ENCODE measurements at places on chromosomes 13 and 19.

DNA sequence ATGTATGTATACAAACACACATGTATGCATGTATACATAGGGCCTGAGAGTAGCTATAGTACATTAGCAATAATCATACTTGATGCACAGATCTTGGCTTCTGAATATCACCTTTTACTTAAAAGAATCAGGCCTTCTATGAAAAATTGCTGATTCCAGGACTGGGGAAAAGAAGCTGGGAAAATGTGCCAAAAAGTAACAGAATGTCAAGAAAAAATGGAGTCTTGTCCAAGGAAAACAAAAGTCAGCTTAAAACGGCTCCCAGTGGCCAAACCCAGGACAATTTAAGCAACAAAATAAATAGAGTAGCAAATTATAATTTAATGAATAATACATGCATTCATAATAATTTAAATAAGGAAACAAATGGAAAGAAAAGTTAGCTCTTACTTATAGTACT, 2104.9 kb downstream of the PCDH9 start:
- no peak for DNase-seq

DNA sequence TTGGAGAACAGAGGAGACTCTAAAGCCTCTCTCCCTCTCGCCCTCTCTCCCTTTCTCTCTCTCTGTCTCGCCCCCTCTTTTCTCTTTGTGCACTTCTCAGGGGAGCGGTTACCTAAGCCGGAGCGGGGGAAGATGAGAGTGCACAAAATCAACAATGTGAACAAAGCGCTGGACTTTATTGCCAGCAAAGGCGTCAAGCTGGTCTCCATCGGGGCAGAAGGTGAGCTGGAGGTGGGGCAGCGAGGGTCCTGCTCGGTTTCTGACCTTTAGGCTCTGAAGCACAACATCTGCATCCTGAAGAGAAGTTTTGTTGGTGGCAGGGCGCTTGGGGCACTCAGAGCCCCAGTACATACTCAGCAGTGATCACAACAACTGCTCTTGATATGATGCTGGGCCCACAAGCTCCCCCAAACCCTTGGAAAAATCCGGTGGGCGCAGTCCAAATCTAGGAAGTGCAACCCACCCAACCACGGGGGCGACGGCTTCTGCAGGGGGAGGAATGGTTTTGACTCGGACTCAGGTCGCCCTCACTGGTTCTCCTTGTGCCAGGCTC, 43.3 kb downstream of the CAPN12 start:
- no peak for DNase-seq

DNA sequence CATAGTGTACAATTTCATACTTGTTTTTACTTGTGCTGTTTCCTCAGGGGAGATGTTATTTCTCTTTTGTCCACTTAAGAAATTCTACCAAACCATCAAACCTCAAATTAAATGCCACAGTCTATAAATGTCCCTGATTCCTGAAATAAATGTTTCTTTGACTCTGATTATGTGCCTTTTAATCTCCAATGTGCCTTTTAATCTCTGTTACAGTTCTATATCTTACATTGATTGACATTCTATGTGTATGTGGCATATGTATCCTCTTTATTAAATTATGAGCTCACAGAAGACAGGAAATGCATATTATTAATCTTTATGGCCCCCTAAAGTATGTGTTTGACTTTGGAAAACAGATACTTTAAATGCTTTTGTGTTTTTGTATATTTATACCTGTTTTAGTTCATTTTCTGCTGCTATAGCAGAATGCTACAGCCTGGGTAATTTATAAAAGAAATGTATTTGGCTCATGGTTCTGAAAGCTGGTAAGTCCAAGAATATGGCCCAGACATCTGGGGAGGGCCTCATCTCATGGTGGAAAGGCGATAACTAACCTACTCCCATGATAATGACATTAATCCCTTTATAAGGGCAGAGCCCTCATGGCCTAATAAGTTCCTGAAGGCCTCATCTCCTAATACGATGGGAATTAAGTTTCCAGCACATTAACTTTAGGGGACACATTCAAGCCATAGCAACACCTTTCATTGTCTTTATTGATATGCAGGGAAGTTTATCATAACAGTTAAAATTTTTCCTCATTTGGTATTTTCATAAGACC, 403.9 kb downstream of the LIG4 start:
- no peak for DNase-seq

DNA sequence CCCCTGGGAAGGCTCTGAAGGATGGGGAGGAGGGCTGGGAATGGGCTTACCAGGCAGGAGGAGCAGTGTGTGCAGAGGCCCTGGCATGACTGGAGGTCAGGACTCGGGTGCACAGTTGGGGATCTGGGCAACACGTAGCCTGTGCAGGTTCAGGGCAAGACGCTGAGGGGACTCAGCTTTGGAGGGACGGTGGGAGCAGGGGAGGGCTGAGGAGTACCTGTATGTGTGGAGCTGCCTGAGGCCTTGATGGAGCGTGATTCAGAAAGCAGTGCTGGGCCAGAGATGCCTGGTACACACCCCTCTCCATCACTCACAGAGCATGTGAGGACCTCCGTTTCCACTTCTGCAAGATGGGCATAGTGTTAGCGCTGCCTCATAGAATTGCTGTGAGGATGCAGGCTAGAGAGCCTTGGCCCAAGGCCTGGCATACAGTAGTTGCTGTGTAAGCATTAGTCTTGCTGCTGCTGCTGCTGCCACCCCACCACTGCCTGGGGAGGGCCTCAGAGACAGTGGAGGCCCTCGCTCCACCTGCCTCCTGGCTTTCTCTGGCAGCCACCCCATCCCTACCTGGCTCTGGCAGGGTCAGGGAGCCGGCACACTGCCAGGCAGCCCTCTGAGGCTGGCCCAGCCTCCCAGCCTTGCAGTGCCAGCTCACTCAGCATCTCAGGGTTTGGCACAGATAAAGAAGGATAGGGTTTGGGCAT, 2.4 kb downstream of the PAK4 start:
- DNase-seq = no peak

DNA sequence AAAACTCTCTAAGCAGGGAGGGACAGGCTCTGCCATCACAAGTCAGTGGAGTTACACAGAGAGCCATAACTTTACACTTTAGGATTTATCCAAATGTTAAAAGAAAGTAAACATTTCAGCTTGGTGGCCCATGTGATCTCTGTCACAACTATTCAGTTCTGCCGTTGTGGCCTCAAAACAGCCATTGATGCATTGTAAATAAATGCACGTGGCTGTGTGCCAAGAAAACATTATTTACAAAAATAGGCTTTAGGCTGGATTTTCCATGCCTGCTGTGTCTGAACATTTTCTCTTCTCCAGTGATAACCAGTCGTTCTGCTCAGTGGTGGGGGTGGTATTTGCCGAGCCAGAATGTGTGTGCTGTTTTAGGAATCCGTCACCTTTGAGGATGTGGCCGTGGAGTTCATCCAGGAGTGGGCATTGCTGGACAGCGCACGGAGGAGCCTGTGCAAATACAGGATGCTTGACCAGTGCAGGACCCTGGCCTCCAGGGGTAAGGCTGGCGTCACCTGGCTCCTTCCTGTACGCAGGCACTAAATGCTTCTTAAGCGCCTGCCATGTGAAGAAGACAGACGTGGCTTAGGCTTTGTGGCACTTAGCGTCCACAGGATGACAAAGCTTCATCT, 4.9 kb downstream of the ZNF333 start:
- DNase-seq = no peak

- DNase-seq = no peak
Measured at GRCh38 chr13:98507282-98507797, 69.6 kb downstream of the STK24 start.

- DNase-seq = peak; percentile 30
Measured at GRCh38 chr13:99123101-99124045, 77.3 kb upstream of the UBAC2 start.

- DNase-seq = no peak
Measured at GRCh38 chr19:50717891-50718254, 1.7 kb downstream of the SHANK1 start.

- DNase-seq = no peak
Measured at GRCh38 chr13:111398715-111399299, 78.4 kb downstream of the TEX29 start.

DNA sequence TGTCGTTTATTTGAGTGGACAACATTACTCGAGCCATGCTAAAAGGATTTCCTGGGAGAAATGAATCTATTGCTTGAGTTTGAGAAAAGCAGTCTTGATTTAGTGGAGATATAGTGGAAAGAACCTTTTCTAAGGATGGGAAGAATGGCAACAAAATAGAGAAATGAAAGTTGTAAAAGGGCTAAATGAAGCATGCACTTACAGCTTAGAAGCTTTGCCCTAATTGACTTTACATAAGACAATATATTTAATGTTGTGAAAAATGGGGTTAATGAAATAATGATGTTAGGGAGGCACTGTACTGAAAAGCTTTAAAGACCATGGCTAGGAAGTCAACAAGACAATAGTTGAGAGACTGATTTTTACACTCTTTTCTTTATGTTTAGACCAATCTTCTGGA, 35.4 kb downstream of the SLC10A2 start:
- no peak for DNase-seq

DNA sequence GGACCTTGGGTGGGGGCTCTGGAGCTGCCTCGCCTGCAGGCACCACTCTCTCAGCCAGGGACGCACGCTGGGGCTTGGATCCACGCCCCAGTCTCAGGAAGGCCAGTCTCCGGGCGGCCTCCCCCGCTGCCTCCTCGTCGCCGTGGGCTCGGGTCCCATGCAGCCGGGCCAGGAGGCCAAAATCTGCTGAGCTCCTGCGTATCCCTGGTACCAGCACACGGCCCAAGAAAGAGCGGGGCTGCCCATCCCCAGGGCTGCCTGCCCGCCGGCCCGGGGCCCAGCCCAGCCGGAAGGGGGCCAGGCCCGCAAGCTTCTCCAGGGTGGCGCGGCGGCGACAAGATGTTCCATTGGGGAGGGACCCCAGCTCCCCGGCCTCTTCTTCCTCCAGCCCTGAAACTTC, 6.7 kb downstream of the EXOC3L2 start:
- no peak for DNase-seq

GRCh38 chr19:53908935-53909415, at the start of gene CACNG7:
Gene CACNG7 (plus strand): TSS chr19:53909278. CDS start chr19:53912832, 3,554 bp downstream.
- peak; percentile 72 for DNase-seq

DNA sequence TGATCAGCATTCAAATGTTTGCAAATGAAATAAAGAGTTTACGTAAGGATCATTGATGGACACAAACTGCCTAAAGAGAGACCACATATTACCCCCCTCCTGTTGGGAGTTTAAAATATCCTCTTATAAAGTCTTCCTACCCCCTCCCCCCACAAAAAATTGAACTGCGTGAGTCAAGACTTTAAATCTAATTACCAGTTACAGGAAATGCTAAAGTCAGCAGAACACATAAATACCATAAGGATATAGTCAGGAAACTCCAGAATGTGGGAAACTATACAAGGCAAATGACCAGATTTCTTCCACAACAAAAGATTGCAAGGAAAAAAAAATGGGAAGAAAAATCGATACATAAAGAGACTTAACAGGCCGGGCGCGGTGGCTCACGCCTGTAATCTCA, 44.4 kb upstream of the FARP1 start:
- no peak for DNase-seq

GRCh38 chr13:40515702-40516101, 150.7 kb downstream of the FOXO1 start:
- DNase-seq = no peak

- DNase-seq = no peak
Measured at GRCh38 chr19:45822716-45823115, 7.6 kb upstream of the RSPH6A start.

DNA sequence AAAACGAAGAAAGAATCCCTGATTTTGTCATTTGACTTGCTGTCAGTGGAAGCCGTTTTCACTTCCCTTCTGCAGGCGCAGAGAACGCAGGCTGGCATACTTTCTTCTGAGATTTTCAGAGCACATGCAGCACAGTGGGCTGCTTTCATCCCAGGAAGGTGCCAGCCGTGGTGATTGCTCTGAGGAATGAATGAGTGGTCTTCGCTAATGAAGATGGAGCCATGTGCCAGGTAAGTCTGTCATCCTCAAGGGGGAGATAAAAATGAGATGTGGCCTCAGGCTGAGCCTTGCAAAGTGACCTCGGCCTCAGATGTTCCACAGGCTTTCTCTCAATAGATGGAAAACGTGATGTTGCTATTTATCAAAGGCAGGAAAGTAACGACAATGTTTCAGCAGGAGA, 94.6 kb upstream of the FARP1 start:
- DNase-seq = no peak

GRCh38 chr19:41792513-41793413, 3.6 kb upstream of the CEACAM3 start:
- peak; percentile 74 for DNase-seq

DNA sequence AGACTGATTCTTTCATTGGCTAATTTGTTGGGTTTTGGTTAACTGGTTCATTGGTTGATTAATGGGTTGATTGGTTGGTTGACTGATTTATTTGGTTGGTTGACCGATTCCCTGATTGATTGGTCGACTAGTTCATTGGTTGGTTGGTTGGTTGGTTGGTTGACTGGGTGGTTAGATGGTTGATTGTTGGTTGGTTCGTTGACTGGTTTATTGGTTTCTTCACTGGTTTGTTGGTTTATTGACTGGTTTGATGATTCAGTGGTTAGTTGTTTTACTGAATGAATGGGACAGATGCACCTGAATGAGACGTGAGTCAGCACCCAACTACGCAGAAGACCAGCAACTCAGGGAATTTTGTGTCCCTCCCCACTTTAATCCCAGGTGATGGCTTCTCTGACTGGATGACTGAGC, 2.7 kb upstream of the NUP62 start:
- peak; percentile 57 for DNase-seq
